NCI-H187 (cell line): ENCODE measurements at places on chromosomes 16 and 17.

DNA sequence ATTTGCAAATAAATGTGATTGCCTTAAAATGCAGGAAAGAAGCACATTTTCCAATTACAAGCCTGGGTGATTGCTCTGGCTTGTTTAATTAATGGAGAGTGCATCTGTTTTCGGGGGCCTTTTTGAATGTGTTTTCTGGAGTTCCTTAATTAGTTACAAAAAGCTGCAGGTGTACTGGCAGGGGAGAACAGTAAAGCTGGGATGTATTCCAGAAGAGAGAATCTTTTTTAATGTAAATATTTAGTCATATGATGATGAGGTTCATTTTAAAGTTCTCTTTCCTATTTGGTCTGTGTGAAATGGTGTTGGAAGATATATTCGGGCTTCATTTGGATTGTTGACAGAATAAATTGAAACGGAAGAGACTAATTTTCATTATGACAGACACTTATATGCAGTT is 70.9 kb upstream of the N4BP1 start:
- DNase-seq = no peak

- DNase-seq = no peak
These were observed 25.3 kb downstream of the GINS3 start for GRCh38 chr16:58417600-58417999.

- DNase-seq = no peak
These were observed 35.0 kb upstream of the ICAM2 start for GRCh38 chr17:64055183-64056142.

- no peak for DNase-seq
These were observed 11.5 kb upstream of the ATP6V0C start for GRCh38 chr16:2501946-2502895.

DNA sequence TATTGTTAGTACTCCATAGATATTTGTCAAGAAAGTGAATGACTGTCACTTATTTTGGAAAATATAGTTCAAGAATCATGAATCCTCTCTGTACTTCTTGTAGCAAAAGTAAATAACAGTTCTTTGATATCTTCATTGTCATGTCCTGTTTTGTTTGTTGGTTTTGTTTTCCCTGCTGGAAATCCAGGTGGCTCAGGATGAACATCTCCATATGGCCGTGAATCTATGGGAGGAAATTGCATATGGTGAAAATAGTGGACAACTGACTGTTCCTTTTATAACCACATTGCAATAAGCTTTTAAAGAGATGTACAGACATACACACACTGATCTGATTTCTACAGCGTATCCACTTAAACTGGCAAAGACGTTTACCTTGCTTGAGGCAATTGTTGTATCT is 637.0 kb upstream of the RBFOX1 start:
- DNase-seq = no peak

- DNase-seq = no peak
These were observed 529.4 kb downstream of the RBFOX1 start for GRCh38 chr16:7861891-7862582.
